ENCODE measurements at places on chromosomes 1 and 21.

GRCh38 chr1:91940496-91940895, 8.7 kb upstream of the BRDT start:
- DNase-seq = no peak

- DNase-seq = no peak
Observed at GRCh38 chr1:213891989-213892902, 95.5 kb upstream of the PROX1 start.

GRCh38 chr1:226494092-226494609, 54.4 kb upstream of the STUM start:
- DNase-seq = no peak

DNA sequence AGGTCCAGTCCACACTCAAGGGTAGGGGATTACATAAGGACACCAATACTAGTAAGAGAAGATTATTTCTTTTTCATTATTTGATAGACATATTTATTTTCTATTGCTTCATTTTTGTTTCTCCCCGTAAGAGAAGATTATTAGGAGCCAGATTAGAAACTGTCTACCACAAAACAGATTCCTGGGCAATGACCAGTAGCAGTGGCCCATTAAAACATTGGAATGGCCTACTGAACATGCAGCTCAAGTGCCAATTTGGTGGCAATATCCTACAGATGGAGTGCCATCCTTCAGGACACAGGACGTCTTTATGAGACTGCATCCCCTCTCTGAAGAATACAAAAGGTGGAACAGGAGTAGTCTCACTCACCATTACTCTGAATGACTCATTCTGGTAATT, 34.0 kb upstream of the ARHGAP29 start:
- DNase-seq = no peak

- DNase-seq = no peak
Observed at GRCh38 chr1:223077247-223077833, 65.7 kb downstream of the TLR5 start.

DNA sequence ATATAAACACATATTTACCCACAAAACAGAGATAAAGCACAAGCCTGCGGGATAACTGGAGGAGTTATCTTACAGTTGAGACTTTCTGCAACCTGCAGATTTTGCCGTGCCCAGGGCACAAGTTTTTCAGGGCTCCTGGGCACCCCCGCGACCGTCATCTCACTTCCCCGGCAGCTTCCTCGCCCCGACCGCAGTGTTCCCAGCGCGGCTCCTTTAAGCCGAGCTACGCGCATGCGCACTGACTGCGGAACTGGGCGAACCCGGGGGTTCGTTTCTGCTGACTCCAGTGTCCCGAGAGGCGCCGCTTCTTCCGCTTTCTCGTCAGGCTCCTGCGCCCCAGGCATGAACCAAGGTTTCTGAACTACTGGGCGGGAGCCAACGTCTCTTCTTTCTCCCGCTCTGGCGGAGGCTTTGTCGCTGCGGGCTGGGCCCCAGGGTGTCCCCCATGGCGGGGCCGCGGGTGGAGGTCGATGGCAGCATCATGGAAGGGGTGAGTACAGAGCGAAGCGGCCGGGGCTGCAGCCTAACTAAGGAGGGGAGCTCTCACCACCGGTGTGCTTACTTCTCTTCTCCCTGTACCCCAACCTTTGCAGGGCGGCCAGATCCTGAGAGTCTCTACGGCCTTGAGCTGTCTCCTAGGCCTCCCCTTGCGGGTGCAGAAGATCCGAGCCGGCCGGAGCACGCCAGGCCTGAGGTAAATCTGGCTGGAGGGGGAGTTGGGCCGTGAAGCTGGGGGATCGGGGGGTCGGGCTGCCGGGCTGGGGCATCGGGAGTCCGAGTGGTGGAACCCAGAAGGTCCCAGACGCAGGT, at the start of gene RTCA:
RTCA (plus strand) TSS at position 286 of the 810 bp plus-strand sequence; CDS start at position 446, 160 bp downstream.
- peak; percentile 80 for DNase-seq

- DNase-seq = no peak
Observed at GRCh38 chr1:10302416-10302815, 92.0 kb downstream of the KIF1B start.

GRCh38 chr1:163922743-163923201, 601.0 kb downstream of the NUF2 start:
- no peak for DNase-seq

- DNase-seq = no peak
Observed at GRCh38 chr21:43944757-43945156, 67.4 kb upstream of the TRAPPC10 start.

- DNase-seq = no peak
Observed at GRCh38 chr1:157155658-157156057, 17.5 kb upstream of the ETV3 start.

DNA sequence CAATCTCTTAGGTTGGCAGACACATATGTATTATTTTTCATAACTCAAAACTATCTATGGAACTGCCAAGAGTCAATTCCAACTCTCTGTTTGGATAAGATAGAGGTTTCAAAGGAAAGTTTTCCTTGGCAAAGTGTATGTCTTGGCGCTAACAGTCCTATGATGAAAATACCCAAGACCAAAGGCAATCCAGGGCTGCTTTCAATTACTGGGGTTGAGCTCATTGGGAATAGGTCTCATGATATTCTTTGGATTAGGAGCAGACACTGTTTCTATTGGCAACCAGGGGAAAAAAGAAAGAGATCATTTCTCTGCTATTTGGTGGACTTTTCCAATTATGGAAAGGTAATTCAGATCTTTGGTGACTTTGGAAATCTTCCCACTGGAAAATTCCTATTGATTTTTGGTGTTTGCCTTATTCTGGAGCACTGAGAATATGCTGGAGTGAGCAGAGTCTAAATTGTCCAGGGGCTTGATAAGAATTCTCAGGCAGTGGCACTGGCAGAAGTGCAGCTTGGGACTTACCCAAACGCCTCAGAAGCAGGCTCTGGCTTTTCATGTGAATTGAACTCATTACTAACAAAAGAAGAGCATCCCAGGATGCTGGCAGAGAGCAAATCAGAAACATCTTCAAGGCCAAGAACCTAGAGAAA, 20.4 kb upstream of the PLXNA2 start:
- no peak for DNase-seq

DNA sequence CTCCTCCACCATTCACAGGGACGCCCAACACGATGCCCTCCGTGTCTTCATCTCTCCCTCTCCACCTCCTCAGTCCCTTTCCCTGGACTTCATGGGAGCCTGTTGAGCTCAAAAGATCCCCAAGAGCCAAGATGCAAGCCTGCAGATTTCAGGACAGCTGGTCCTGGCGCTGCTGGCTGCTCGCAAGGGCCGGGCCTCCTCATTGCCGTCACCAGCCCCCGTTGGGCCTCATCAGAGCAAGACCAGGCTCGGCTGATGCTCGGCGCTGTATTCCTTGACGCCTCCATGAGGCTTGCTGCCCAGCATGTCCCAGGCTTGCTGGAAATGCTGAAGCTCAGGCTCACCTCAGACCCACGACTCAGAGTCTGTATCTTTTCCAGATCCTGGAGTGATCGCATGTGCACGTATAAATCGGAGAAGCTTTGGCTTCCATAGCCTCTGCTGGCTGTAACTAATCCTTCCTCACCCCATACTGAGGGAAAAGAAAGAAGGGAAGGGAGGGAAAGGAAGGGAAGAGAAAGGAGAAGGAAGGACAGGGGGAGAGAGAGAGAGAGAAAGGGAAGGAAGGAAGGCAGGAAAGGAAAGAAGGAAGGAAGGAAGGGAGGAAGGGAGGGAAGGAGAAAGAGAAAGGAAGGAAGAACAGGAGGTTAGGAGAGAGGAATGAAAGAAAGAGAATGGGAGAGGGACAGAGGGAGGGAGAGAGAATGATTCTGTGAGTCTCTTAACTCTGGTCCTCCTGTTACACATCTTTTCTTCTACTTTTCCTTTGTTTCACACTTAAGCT, 94.6 kb downstream of the KCNJ15 start:
- no peak for DNase-seq

- DNase-seq = no peak
Observed at GRCh38 chr21:28066596-28067387, 925.9 kb downstream of the LTN1 start.

GRCh38 chr1:16124377-16125087, 31.3 kb downstream of the EPHA2 start:
- DNase-seq = no peak

- peak; percentile 62 for DNase-seq
Observed at GRCh38 chr1:226814751-226815537, 55.5 kb upstream of the PSEN2 start.

GRCh38 chr1:23184212-23184934, 15.7 kb upstream of the LUZP1 start:
- no peak for DNase-seq

- peak; percentile 78 for DNase-seq
Observed at GRCh38 chr1:10459184-10459583, 9.4 kb downstream of the CORT start.

- no peak for DNase-seq
Observed at GRCh38 chr21:35231090-35231489, 182.0 kb upstream of the RUNX1 start.

- DNase-seq = no peak
Observed at GRCh38 chr1:40958210-40958609, 21.3 kb upstream of the CTPS1 start.

- DNase-seq = peak; percentile 42
Observed at GRCh38 chr1:50658459-50659076, 235.3 kb upstream of the DMRTA2 start.

- DNase-seq = no peak
Observed at GRCh38 chr1:212944229-212944901, 6.0 kb upstream of the VASH2 start.

- no peak for DNase-seq
Observed at GRCh38 chr1:19854866-19855265, 27.3 kb upstream of the OTUD3 start.

DNA sequence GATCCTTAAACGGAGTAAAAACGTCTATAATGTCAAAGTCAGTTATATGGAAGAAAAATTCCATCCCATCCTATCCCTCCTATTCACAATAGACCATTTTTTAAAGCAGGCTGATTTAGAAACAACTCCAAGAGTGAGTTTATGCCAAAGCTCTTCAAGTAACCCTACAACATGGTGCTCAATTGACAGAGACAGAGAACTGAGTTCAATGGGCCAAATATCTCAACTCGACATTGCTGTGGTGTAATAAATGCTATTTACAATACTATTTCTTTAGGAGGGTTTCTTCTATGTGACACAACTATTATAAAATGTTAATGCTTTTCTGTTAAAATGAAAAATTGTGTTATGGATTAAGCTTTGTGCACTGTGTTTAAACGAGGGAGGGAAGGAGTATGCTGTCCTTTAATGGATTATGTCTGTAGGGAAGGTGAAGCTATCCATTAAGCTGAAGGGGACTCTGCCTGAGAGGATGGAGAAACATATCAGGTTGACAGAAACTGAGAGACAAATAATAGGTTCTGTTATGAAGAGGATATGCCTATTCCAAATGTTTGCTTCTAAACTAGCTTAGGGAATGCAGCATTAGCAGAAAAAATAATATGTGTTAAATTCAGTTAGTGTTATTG, 362.5 kb upstream of the CHRM3 start:
- DNase-seq = no peak

GRCh38 chr1:59556398-59556797, 258.4 kb upstream of the HOOK1 start:
- DNase-seq = no peak

- no peak for DNase-seq
Observed at GRCh38 chr1:244021427-244021826, 29.7 kb upstream of the ZBTB18 start.

DNA sequence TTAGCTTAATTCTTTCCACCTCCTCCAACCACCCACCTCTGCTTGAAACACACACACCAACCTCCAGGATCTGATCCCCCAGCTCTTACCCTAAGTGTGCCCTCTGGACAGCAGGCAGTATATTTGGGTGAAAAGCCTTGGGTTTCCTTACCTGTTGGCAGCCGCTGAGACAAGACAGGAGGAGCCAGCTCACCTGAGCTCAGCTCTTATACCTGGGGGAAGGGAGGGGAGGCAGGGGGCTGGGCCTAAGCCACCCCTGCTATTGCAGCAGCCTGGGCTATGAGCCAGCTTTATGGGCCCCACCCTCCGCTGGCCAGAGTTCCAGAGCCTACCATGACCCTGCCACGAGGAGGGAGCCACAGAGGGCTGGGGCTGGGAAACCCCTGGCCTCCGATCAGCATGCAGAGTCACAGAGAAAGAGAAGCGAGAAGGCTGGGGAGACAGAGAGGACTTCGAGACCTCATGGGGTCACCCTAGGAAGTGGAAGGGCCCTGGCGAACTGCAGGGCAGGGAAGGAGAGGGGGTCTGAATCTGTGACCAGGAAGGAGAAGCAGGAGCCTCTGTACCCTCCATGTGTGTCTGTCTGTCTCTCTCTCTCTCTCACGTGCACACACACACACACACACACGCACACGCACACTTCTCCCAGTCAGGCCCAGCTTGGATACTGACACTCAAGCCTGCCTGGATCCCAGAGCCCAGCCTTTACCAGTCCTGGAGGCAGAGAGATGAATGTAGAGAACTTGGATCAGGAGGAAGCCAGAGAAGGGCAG, at the start of gene S100A14:
S100A14 (minus strand) TSS at position 182 of the 773 bp plus-strand sequence. CDS start 467 bp downstream, outside the sequence.
- DNase-seq = no peak

DNA sequence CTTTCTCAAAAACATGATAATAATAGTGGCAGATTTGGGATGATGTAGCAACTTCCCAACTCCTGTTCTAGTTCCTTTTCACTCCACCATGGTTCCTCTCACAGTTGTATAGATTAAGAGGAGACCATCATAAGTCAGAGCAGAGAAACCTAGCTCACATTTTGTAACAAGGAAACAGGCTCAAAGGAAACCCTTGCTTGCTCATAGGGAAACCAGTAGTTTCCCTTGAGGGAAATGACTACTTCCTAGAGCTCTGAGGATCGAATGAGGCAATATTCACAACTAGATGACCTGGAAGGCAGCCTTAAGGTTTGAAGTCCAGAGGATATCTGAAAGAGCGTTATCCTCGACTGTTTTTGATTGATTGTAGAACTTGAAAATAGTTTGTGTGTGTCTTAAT, 76.1 kb upstream of the C8B start:
- no peak for DNase-seq

DNA sequence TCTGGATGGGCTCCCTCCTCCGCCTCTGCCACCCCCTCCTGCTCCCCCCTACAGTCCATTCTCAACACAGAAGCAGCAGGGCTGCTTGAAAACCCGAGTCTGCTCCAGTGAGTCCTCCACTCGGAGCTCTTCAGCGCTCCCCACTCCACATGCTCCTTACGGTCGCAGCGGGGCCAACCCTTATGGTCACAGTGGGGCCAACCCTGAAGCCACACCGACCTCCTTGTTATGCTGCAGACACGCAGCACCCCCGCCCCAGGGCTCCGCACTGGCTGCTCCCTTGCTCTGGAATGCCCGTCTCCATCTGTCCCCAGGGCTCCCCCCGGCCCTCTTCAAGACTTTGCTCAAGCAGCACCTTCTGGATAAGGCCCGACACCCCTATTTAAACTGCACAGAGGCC, 22.6 kb downstream of the GPR157 start:
- DNase-seq = no peak

DNA sequence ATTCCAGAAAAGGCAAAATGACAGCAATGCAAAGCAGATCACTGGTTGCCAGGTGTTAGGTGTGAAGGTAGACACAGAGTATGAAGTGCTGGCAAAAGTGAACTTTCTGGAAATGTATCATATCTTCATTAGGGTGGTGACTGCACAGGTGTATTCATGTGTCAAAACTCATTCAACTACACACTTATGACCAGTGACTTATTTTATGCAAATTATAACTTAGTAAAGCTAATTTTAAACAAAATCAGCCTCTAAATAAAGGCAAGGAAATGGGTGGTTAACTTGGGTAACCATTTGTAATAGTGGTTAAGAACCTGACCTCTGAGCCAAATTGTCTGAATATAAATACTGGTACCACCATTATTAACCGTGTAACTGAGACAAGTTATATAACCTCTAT, 7.4 kb downstream of the COP1 start:
- no peak for DNase-seq

GRCh38 chr1:61078618-61079295, 3.6 kb upstream of the NFIA start:
- no peak for DNase-seq
